ENCODE measurements at places on chromosomes 7 and 10. TPM values are rescaled to one million over a fixed set of nuclear protein-coding genes. Genes with fewer than 3 reads are reported as not detected.

DNA sequence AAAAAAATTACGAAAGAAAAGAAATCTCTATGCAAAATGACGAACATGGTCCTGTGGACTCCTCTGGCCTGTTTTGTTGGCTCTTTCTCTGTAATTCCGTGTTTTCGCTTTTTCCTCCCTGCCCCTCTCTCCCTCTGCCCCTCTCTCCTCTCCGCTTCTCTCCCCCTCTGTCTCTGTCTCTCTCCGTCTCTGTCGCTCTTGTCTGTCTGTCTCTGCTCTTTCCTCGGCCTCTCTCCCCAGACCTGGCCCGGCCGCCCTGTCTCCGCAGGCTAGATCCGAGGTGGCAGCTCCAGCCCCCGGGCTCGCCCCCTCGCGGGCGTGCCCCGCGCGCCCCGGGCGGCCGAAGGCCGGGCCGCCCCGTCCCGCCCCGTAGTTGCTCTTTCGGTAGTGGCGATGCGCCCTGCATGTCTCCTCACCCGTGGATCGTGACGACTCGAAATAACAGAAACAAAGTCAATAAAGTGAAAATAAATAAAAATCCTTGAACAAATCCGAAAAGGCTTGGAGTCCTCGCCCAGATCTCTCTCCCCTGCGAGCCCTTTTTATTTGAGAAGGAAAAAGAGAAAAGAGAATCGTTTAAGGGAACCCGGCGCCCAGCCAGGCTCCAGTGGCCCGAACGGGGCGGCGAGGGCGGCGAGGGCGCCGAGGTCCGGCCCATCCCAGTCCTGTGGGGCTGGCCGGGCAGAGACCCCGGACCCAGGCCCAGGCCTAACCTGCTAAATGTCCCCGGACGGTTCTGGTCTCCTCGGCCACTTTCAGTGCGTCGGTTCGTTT lies 83.5 kb upstream of the SLF2 start:
- no peak for DNase-seq

- DNase-seq, result no peak
These were observed 24.9 kb downstream of the POLR3A start for GRCh38 chr10:78004215-78005026.

DNA sequence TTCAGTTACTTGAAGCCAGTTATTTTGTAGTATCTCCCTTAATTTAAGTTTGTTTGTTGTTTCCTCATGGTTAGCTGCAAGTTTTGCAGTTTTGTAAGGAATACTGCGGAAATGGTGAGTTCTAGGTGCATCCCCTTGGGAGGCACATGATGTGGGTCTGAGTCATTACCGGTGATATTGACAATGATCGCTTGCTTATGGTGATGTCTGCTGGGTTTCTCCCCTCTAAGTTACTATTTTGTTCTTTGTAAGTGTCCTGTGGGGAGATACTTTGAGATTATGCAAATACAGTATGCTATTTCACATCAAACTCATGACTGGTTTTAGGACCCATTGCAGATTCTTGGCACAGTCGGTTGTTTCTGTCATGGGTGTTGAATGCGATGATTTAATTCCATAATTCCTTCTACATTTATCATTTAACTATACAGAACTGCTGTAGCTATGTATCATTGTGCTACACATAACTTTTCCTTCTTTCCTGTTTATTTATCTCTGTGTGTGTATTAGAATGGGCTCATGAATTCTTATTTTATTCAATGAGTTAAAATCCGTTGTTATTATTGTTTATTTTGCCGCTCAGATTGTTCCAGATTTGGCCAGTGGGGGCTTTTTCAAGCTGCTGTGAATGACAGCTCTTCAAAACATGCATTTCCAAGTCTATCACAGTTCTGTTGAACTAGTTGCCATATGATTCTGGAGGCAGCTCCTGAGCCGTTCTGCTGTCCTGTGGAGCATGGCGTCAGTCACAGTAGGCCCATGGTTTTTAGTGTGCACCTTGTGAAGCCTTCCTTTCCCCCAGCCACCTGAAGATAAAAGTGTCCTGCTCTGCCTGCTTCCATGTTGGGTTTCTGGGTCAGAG lies 18.4 kb downstream of the TSPAN14 start:
- no peak for DNase-seq

DNA sequence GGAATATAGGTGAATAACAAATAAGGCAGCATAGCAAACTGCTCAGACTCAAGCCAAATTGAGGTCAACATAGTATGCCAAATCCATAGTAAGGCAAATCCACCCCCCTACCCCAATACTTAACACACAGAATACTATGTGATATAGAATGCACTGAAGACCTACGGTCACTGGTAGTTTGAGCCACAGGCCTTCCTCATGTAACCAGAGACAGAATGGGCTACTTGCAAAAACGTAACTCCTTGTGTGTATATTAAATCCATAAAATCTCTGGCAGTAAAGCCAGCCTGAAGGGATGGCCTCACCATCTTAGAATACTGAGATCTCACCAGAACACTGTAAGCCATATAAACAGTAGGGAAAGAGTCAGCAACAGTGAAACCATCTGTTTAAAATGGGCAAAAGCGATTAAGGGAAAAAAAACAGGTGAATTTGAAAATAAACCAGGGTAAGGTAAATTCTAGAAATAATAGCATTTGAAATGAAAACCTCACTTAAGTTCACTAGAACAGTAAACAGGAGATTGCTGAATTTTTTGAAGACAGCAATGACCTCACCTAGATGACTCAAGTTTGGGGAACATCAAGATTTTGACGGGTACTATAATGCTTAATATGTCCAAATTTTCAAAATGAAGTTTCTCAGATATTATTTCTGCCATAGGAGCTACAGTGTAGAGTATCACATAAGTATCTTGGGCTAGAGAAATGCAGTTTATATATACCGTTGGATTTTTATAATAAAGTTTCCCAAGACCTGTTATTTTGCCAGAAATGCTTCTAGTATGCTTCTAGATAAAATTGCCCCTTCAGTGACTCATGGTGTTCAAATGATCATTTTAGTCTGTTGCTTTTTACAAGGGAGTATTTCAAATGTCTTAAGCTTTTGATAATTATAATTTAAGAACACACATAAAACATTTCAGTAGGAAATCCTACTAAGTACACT lies 13.9 kb downstream of the HNRNPA2B1 start:
- no peak for DNase-seq

DNA sequence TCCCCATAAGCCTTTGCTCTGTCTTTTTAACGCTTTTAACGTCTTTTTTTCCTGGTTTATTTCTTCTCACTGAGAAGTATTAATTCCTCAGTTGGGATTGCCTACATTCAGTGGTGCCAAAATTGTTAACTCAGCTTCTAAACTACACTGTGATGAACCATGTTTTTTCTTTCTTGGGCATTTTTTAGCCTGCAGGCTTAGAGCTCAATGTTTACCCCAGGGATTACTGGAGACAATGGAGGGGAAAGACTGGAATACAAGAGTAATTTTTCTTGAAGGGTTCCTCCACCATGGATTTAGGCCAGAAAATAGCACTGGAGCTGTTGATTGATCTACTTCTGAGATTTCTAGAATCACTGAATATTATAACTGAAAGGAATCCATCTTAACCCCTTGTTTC lies 19.8 kb downstream of the STAMBPL1 start:
- no peak for DNase-seq

- no peak for DNase-seq
These were observed 160.3 kb upstream of the KLF14 start for GRCh38 chr7:130894146-130894908.

DNA sequence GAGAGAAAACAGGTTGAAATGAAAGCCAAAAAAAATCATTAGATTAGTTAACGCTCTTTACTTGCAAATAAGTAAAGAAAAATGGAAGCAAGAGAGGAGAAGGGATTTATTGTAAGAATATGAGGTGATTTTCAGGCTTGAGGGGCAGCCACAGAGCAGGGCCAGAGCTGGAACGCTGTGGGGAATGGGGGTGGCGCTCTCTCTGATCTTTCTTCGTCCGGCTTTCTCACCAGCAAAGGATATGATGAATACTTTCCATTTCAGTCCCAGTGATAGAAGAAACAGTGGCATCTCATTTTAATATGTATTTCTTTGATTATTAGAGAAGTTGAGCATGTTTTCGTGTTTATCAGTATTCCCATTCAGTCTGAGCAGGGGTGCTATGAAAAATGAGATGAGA lies 112.2 kb downstream of the SKIDA1 start:
- DNase-seq, result no peak

- no peak for DNase-seq
These were observed 78.4 kb downstream of the CYP26A1 start for GRCh38 chr10:93152136-93152535.

DNA sequence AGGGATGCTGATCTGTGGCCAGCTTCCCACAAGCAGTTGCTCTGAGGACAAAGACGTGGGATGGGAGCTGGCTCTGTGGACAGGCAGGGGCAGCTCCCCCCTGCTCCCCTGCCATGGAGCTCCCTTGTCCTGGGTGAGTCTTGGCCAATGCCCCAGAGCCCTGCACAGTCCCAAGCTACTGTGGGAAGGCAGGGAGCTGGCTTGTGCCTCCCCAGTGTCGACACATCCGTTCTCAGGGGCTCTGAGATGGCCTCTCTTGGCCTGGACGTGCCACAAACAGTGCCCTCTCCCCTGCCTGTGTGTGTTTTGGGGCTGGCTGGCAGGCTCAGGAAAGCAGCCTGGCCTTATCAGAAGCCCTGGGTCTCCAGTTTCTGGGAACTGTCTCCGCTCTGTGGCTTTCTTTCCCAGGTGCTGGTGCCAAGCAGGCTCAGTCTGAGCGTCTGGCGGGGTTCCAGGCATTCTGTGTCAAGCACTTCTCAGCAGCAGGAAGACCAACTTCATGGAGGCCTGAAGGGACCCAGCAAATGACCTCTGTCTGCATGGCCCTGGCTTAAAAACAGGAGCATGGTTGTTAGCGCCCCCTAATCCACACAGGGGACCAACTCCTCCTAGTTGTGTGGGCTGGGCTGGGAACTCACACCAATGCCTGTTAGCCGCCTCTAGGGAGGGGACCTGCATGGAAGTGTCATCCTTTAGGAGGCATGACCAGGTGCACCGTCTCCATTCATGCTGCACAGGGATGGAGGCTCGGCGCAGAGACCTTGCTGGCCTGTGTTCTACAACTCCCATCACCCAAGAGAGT lies 375.2 kb downstream of the RPS24 start:
- DNase-seq, result no peak

DNA sequence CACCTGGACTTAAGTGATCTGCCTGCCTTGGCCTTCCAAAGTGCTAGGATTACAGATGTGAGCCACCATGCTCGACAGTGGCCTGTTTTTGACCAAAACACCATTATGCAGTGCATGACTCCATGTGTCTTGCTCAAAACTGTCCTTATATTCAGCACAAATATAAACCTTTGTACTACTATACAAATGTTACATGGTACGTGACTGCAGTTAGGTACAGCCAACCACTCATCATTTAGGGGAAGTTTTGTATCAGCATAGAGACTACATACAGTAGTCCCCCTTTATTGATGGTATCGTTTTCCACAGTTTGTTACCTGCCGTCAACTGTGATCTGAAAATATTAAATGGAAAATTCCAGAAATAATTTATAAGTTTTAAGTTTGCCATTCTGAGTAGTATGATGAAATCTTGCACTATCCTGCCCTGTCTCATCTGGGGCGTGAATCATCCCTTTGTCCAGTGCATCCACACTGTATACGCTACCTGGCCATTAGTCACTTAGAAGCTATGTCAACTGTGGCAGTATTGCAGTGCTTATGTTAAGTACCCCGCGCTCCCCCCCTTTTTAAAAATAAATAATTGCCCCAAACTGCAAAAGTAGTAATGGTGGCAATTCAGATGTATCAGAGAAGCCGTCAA lies 23.3 kb upstream of the ZNF282 start:
- no peak for DNase-seq

- DNase-seq, result no peak
These were observed 29.9 kb downstream of the RNLS start for GRCh38 chr10:88553116-88553752.

DNA sequence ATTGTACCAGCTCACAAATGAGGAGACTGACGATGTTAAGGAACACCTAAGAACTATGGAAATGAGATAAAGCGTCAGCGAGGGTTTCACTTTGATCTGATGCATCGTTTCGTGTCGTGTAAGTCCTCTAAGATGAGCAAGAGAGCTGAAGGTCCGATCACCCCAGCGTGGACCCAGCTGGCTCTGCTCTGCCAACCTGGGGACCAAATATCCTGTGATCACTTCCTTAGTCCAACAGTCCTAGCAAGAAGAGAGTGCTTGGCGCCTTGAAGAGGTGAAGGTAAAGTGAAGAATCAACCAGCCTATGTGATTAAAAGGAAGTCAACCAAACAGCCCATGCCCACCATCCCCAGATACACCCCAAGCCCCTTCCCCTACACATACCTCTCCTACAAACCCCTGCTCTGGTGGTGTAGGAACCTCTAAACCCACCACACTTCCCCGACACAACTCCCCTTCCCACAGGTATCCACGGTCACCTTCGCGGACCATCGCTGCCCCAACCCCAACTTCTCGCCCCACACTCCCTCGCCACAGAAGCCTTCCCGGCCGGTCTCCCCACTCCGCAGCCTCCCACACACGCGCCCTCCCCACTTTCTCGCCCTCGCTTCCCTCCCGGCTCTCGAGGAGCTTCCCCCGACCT lies 722 bp downstream of the UPF2 start:
- no peak for DNase-seq

Gene RBP3
- polyA plus RNA-seq, result 0.16 TPM

Gene NKX1-2
- not detected for polyA plus RNA-seq
